Activated gamma-delta T cell treated with anti-CD3 and anti-CD28 coated beads, Interleukin-2, amount 50 U/mL, for 16 hours (primary cell): ENCODE measurements at places on chromosomes 2 and 18.

GRCh38 chr2:109438773-109439389 lies 174.9 kb downstream of the SEPTIN10 start:
- no peak for DNase-seq

- DNase-seq = no peak
These were observed 120.2 kb upstream of the SPOPL start for GRCh38 chr2:138381373-138381772.

- DNase-seq = no peak
These were observed 135.8 kb downstream of the SH3RF3 start for GRCh38 chr2:109264595-109265328.

GRCh38 chr2:24824071-24824588 lies 30.9 kb downstream of the CENPO start:
- DNase-seq = no peak

GRCh38 chr2:104938231-104938941 lies 84.5 kb downstream of the POU3F3 start:
- DNase-seq = no peak

DNA sequence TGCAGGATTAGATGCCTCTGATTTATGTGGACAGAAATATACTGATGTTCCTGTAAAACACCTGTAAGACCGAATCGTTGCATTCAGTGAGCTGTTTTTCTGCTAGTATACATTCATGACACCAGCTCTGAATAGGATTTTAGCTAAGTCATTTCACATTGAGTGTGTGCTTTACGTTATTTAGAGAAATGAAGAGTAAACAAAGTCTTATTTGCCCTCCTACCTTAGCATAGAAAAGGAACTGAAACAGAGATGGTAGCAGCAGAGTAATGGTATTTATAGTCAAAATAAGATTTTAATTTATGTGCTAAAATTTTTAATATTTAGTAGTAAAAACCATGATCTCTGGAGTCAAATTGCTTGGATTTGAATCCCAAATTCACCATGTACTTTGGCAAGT lies 168.0 kb downstream of the CERS6 start:
- DNase-seq = no peak

DNA sequence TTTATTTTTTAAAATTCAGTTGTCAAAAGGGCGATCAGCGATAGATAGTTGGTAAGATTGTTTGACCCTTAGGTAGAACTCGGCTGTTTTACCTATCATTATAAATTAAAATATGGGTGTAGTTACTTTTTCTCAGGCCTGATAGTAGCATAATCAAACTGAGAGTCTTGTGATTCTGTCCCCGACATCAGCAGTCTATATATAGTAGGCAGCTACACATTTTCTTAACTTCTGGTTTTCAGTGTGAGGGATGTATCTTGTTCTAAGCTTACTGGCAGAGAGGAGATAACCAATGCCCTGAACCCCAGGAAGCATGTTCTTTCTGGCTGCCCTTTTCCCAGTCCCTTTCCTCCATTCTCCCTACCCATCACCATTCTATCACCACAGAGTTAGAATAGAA lies 56.6 kb downstream of the XRCC5 start:
- no peak for DNase-seq

GRCh38 chr2:68536000-68536399 lies 68.6 kb downstream of the APLF start:
- no peak for DNase-seq

- no peak for DNase-seq
These were observed 5.8 kb upstream of the RTN4 start for GRCh38 chr2:55056024-55056521.

DNA sequence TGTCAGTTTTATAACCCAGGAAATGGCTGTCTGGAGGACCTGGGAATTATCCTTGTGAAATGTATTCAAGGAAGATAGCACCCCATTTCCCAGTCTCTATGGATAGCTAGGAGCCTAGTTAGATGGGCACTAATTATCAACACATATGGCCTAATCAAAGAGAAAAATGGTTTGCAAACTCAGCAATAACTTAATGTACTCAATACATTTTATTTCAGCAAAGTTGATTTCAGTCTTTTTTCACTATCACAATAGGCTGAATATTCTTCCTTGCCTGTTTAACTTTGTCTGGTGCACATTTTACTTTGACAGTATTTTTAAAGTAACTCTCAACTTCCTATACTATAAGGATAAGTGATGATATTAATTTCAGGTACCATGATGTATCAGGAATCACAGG lies 756.3 kb downstream of the CCDC85A start:
- DNase-seq = no peak

DNA sequence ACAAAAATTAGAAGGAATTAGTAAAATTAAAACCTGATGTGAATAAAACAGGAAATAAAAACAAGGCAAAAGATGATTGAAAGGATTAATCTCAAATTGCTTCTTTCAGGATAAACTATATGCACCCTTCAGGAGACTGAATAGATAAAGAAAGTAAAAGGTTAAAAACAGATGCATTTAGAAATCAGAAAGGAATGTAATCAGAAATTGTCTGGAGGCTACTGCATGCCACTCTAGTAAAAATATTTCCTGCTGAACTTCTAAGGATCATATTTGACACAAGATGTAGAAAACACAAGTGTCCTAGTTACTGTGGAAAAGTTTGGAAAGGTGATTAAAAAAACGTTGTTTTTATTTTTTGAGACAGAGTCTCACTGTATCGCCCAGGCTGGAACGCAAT lies 16.2 kb downstream of the CHCHD5 start:
- no peak for DNase-seq

- no peak for DNase-seq
These were observed 30.2 kb downstream of the CMPK2 start for GRCh38 chr2:6835467-6835866.

DNA sequence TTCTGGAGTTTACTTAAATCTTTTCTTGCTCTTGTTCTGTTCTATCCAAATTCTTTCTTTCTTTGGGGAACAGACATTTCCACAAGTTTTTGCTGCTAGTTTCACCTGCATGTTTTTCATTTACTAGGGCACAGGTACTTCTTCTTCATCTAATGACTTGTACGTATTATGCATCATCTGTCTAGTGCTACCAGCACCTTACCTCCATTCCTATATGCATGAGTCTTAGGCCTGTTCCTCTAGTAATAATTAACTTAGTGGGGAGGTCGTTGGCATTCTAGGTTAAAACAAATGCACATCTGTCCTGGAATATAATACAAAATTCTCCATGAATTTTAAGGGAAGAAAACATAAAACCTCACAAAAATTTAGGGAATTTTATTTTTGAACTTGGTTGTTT lies 164.5 kb upstream of the STON1 start:
- no peak for DNase-seq

- no peak for DNase-seq
These were observed 57.6 kb downstream of the EPHA4 start for GRCh38 chr2:221514305-221515040.

GRCh38 chr2:33929467-33929866 lies 330.4 kb upstream of the FAM98A start:
- no peak for DNase-seq

- DNase-seq = peak; percentile 55
These were observed 807 bp upstream of the CREB1 start for GRCh38 chr2:207528980-207529329.

DNA sequence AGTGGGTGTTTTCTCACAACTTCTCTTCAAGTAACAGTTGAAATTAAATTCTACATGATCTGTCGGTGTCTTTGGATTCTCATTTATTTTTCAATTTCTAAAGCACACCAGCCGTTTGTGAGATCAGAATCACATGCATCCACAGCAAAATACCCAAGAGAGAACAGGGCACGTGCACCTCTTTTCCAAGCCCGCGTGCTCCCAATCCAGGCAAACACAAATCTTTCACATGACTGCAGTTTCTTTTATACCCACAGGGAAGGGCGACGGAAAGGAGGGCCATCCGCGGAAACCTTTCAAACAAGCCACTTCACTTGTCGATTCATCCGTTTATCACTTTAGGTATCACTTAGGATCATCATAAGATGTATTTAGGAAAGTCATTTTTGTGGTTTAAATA lies 13.0 kb upstream of the DAPL1 start:
- DNase-seq = no peak
